ENCODE measurements at places on chromosomes 4 and X. TPM values are rescaled to one million over a fixed set of nuclear protein-coding genes. Genes with fewer than 3 reads are reported as not detected.

- H3K27me3 ChIP-seq: no peaks in the 10 kb centered on the region
- H3K4me1 ChIP-seq: peaks cover 7% of the 10 kb centered on the region
- no peak for DNase-seq
- no peaks in the 10 kb centered on the region for H3K36me3 ChIP-seq
Measured at GRCh38 chr4:76036855-76037254, 985 bp upstream of the CXCL11 start.

- H3K27ac ChIP-seq: no peak overlapping the region
- H3K4me1 ChIP-seq: no peaks in the 10 kb centered on the region
- no peaks in the 10 kb centered on the region for H3K36me3 ChIP-seq
- DNase-seq: no peak
- H3K4me3 ChIP-seq: no peak overlapping the region
Measured at GRCh38 chr4:124277691-124278090, 434.8 kb downstream of the ANKRD50 start.

GRCh38 chr4:42654631-42655268 is 2.2 kb downstream of the ATP8A1 start:
- H3K27ac ChIP-seq: peak overlapping the region; percentile 93
- peaks cover 30% of the 10 kb centered on the region for H3K4me1 ChIP-seq
- peak overlapping the region; percentile 87 for H3K4me3 ChIP-seq
- H3K27me3 ChIP-seq: no peaks in the 10 kb centered on the region
- no peak for DNase-seq

DNA sequence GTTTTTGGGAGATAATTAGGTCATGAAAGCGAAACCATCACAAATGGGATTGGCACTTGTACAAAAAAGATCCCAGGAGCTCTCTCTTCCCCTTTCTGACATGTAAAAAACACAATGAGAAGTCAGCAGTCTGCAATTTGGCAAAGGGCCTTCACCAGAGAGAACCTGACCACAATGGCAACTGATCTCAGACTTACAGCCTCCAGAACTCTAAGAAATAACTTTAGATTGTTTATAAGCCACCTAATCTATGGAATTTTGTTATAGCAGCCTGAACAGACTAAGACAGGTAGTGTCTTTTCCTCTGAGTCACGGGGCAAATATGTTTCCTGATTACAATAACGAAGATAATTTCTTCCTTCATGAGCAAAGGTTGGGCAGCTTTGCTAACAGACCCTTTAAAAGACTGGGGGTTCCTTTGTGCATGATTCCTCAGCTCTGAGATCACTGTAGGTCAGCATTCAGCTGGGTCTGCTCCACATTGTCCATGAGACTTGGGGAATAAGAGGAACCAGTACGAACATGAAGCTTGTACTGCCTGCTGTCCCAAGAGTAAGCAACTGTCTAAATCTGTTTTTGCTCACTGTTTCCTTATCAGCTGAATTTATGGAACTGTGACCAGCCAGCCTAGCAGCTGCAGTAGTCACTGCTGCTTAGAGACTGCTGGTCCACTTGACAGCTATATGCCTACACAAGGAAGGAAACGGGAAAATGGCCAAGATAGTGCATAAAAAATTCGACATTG is 191.6 kb downstream of the ANAPC10 start:
- H3K27ac ChIP-seq: no peak overlapping the region
- H3K27me3 ChIP-seq: peaks cover 2% of the 10 kb centered on the region
- no peak for DNase-seq

DNA sequence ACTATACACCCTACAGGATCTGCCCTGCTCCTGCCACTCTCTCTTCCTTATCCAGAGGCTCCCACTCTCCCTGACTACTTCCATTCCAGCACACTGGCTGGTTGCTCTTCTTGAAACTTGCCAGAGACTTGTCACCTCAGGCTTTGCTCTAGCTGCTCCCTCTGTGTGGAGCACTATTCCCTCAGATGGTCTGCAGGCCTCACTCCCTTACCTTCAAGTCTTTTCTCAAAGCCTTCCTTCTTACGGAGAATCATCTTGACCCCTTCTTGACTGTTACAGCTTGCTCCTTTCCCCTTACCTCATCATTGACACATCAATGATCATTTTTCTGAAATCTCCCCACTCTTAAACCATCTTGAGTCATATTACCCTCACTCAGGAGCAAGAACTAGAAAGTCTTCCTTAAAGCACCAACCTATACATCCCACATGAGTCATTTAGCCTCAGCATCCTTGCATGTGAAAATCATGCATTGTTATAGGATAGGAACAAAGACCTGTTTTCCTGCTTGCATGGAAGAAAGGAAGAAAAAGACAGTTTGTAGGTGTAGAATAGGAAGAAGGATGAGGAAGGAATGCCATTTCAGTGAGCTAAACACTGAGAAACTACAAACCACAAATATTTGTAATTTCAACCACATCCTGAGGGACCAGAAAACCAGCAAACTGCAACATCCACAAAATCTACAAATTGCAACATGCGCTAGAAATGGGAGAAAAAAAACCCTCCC is 55.7 kb downstream of the ANTXR2 start:
- no peak overlapping the region for H3K4me3 ChIP-seq
- peaks cover 18% of the 10 kb centered on the region for H3K36me3 ChIP-seq
- no peak for DNase-seq
- H3K4me1 ChIP-seq: no peaks in the 10 kb centered on the region
- no peak overlapping the region for H3K27ac ChIP-seq

The FRG1 gene
- total RNA-seq: 54.0 TPM

The CCDC160 gene
- total RNA-seq: not detected

The MAGEB10 gene
- total RNA-seq: not detected

The NR0B1 gene
- not detected for total RNA-seq
